NCI-H2029 (cell line): ENCODE measurements at places on chromosomes 11 and 22.
A peak's percentile ranks its signal among the peaks of the same experiment; 100 is the strongest.

DNA sequence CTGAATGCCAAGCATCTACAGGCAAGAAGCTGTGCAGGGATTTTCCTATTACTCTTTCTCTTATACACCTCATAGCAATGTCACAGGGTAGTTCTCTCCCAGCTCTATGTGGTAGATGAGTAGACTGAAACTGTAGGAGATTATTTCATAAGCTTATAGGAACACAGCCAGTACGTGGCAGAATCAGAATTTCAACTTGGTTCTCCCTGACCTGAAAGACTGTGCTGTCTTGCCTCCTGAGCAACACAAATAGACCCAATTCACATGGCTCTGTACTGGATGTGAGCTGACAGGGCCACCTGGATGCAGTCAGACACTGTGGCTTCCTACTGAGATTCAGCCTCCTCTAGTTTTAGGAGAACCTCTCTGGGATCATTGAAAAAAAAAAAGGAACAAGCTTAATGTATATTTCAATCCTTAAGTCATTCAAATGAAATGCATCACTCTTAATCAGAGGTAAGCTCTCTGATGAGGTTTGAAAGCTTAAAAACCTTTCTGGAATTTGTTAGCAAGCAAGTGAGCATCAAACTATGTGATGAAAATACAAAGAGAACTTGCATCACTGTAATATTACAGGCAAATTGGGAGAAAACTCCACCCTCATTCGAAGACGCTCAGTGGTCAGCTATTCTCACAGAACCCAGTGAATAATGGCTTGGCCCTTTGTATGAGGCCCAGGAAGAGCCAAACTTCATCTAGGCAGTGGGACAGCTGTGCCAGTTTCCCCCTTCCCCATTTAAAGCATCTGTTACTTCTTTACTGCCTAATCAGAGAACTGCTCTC lies 1039.3 kb downstream of the NTM start:
- DNase-seq: no peak

- peak; percentile 22 for DNase-seq
These were observed 27.8 kb upstream of the ZNRF3 start for GRCh38 chr22:28855355-28856094.

GRCh38 chr11:80414181-80415165 lies 973.6 kb upstream of the TENM4 start:
- no peak for DNase-seq

DNA sequence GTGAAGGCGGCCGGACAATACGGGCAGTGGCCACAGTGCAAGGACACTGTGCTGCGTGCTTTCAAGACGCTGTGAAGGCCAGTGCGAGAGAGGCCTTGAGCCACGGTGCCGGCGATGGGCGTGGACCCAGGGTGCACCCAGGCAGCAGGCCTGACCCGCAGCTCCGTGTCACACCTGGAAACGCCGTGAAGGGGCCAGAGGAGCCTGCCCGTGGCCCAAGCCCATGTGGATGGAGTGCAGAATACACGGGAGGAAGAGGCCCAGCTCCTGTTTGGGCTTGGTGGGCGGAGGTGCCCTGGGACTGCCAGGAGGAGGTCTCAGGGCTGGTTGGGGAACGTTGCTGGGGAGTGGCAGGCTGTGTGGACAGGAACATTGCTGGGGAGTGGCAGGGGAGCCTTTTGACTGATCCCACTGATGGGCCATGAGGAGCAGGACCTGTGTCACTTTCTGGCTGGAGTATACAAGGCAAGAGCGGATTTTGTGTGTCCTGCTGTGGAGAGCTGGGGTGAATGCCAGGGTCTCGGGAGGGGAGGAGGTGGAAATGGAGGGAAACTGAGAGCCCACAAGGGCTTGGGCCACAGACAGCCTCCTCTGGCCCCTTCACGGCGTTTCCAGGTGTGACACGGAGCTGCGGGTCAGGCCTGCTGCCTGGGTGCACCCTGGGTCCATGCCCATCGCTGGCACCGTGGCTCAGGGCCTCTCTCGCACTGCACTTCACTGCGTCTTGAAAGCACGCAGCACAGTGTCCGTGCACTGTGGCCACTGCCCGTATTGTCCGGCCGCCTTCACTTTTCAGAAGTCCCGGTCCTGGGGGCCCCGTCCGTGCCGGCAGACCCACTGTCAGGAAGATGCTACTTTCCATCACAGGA lies 925.4 kb downstream of the BRD1 start:
- DNase-seq: no peak
